ENCODE measurements at places on chromosomes 2 and 18. TPM values are rescaled to one million over a fixed set of nuclear protein-coding genes. Genes with fewer than 3 reads are reported as not detected.

GRCh38 chr2:1557467-1557820 is 144.2 kb downstream of the TPO start:
- DNase-seq, result no peak

- no peak for DNase-seq
Observed at GRCh38 chr18:28512357-28512756, 335.4 kb upstream of the CDH2 start.

DNA sequence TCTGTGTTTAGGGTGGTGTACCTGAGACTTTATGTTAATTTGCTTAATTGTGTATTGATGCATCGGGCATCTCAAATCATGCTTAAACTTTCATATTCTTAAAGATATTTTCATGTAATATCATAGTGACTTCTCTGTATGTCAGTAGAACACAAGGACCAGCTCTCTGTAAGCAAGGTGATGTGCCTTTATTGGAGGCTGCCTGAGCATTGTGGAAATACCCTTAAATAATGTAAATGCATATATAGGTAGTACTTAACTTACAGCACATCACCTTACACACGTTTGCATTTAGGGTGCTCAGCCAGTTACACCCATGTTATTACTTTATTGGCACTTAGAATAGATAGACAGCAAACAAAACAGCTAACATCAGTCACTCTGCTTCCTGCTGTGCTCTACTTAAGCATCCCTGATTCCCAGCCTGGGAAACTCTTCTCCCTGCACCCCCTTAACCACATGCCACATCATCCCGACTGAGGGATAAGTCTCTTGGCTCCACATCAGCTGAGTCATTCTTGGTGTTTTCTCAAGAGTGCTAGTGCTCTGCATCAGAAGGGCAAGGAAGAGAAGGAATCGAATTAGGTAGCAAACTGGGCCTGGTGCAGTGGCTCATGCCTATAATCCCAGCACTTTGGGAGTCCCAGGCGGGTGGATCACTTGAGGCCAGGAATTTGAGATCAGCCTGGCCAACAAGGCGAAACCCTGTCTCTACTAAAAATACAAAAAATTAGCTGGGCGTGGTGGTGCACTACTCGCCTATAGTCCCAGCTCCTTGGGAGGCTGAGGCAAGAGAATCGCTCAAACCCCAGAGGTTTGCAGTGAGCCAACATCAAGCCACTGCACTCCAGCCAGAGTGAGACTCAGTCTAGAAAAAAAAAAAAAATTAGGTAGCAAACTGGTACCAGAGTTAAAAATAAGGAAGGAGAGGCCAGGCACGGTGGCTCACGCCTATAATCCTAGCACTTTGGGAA is 108.7 kb downstream of the MAP3K20 start:
- peak; percentile 60 for DNase-seq

GRCh38 chr2:8633735-8634313 is 48.0 kb upstream of the ID2 start:
- DNase-seq, result no peak

- no peak for DNase-seq
Observed at GRCh38 chr18:36572135-36572856, 256.5 kb downstream of the TPGS2 start.

DNA sequence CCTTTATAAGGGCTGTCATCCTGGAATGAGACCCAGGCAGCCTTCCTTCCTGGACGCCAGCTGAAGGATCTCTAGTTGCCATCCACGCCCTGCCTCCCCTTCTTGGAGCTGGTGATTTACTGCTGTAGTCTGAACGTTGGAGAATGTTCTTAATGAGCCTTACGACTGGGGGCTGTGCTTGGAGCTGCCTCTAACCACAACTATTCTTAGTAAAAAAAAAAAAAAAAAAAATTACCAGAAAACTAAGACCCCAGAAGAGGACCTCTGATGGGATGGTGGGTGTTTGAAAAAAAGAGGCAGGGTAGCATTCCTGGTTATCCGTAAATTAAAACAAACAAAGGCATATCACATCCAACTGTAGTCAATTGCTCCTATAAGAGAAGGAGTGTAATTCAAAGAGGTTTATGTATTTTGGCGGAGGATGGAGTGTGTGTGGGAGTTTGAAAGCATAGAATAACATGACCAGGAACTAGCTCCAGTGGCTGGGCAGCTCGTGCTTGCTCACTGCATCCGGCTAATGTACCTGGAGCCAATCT is 105.4 kb downstream of the QPCT start:
- no peak for DNase-seq

- DNase-seq, result no peak
Observed at GRCh38 chr2:218325566-218326160, 31.0 kb upstream of the CATIP start.

DNA sequence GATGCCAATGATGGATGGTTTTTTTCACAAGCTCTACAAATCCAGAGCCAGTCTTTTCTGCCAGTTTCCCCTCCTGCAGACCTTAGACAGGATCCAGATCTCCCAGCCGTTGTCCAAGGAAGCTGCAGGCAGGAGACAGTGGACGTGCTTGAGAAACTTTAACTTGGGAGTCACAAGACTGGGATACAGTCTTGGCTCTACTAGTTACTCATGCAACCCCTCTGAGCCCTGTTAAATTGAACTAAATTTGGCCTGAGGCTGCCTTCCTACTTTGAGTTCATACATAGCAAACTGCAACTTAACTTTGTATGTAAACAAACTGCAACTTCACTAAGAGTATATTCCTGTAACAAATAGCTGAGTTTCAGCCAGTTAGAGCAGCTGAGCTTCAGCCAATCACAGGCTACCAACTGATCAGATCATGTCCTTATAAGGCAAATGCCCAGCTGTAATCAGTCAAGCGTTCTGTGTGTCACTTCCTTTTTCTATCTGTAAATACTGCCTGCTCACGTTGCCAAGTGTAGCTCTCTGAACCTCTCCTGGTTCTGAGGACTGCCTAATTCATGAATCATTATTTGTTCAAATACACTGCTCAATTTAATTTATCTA is 140.9 kb downstream of the CAPN13 start:
- peak; percentile 42 for DNase-seq

GRCh38 chr18:933082-933481 is 28.4 kb downstream of the ADCYAP1 start:
- DNase-seq, result no peak

DNA sequence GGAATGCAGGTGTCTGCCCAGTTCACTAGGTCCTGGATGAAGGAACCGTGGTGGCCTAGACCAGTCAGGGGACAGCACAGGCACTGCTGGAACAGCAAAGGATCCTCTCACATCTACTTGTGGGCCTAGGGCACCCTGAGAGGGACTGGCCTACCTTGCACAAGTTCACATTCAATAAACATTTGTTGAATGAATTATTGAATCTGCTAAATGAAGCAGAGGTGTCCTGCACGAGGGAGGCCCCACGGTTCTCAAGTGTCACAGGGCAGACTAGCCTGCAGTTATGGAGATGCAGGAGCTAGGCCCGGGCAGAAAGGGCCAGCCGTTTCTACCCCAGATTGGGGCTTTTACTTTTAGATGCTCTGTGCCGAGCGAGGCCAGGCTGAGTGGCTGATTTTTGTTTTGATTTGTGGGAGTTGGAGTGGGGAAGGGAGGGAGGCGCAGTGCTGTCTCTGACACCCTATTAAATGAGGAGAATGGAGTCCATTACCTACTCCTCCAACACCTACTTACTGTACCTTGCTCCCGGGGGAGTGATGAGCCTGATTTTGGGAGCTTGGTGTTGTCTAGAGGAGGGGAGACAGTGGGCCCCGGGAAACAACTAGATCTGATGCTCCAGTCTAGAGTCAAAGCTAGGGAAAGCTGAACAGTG is 18.4 kb downstream of the SH2D6 start:
- DNase-seq, result no peak

DNA sequence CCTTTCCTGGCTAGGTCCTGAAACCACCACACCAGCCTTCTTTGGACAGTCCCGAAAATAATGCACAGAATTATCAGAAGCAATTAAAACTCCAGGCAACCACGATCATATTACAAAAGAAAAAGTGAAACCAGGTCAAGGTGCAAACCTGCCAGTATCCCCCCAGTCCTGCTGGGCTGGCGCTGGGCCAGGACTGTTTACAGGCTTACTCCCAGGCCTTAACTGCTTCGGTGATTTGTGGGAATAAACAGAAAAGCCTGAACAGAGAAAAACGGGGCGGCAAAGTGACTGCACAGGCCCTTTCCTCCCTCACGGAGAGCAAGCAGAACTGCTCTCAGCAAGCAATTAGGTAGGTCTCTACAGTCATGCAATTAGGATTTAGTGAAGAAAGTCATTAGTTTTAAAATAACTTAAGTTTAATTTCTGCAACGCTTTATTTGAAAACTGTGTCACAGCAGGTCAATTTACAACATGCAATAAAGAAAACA is 1.3 kb downstream of the HDAC4 start:
- DNase-seq, result no peak

GRCh38 chr2:17839959-17840358 is 23.7 kb downstream of the MSGN1 start:
- DNase-seq, result no peak

- no peak for DNase-seq
Observed at GRCh38 chr18:14974576-14974975, 226.6 kb downstream of the ANKRD30B start.

DNA sequence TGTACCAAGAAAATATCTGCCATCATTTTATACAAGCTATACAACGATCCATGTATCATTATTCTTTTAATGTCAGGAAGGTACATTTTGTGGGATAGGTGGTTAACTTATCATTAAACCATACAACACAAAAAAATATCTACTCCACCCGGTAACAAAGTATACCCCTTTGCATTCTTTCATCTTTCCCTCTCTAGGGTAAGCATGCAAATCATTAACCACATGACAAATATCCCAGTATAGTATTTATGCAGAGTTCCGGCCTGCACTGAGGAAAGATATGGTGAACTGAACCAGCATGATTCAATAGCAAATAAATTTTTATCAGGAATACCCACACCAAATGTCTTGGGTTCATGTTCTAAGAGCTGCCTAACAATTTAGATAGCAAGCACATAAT is 22.5 kb upstream of the SULT1C2 start:
- no peak for DNase-seq

DNA sequence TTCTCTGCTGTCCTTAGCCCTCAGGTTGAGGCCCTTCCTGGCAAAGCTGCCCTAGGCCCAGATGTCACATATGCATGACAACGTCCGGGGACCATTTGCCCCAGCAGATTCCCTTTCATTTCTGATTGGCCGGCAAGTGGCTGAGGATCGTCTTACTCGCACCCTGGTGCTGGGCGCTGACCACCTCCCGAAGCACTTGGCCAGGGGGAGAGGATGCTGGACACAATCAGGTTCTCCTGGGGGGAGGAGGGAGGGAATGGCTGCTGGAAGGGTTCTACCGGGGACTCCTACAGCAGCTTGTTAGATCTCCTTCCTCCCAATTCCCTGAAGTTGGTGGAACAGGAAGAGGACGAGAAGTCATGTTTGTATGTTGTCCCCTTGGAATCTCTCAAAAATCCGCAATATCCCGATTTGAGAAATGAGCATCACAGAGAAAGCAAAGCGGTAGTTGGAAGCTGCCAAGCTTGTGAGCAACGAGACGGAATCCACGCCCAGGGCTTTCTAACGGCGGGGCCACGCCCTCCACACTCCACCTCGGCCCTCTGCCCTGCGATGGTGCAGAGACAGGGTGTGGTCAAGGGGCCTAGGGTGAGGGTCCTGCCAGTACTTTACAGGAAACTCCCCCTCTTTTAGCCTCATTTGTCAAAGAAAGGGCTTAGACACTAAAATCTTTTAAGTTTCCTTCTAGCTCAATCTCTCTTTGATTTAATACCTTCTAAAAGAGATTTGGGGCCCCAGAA is 61.8 kb upstream of the YWHAQ start:
- DNase-seq, result no peak

GRCh38 chr2:231146665-231147064 is 21.8 kb upstream of the HTR2B start:
- no peak for DNase-seq

DNA sequence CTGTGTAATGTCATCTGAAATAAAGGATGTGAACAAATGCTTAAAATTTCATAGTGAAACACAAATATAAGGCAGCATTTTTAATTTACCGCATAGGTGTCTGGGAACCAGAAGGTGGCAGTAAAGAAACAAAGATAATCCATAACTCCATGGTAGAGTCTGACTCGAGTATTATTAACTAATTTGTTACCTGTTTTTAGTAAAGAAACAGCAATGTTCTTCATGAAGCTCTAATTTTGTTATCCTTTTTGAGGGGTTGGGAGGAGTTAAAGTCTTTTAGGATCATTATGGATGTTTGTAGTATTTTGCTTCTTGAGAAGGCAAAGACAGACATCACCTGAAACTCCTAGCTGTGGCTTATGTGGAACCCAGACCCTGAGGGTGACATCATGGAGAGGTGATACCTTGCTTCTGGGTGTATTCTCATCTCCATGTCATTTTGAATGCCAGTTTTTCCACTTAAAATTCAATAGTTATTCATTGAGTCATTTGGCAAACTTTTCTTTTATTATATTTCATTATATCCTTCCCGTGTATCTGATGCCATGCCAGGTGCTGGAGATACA is 286.2 kb upstream of the EPAS1 start:
- DNase-seq, result no peak

GRCh38 chr18:46009125-46009840 is 42.2 kb upstream of the EPG5 start:
- DNase-seq, result no peak

GRCh38 chr2:24970483-24971285 is 1.1 kb downstream of the DNAJC27 start:
- DNase-seq, result no peak

DNA sequence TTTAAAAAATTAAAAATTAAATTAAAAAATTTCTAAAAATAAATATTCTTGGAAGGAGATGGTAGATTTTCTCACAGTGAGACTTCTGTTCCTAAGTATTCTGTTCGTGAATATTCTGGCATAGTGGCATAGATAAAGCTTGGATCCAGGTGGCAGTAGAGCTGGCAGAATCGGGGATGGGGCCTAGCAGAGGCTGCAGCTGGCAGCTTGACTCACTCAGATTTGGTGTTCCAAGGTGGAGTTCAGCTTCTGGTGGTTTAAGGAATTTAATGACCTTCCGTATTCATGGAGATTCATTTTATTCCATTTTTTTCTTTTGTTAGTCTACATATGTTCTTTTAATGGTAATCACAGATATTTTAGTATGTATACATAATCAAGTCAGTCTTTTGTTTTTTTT is 19.9 kb downstream of the ARMC9 start:
- DNase-seq, result no peak

Gene ITPRIPL1
- total RNA-seq, result 1.7 TPM

Gene C2orf68
- 43.1 TPM for total RNA-seq

Gene PTPRN
- total RNA-seq, result not detected

Gene RAMP1
- 49.0 TPM for total RNA-seq

Gene SP5
- total RNA-seq, result 2.3 TPM

Gene SCRN3
- 27.5 TPM for total RNA-seq

Gene DNPEP
- 86.6 TPM for total RNA-seq

Gene OSR1
- 34.7 TPM for total RNA-seq

Gene ABCB11
- total RNA-seq, result 0.18 TPM

Gene FN1
- 125 TPM for total RNA-seq

Measured in ureter (tissue), 1 donor.